ENCODE measurements at places on chromosomes 16 and 17.

DNA sequence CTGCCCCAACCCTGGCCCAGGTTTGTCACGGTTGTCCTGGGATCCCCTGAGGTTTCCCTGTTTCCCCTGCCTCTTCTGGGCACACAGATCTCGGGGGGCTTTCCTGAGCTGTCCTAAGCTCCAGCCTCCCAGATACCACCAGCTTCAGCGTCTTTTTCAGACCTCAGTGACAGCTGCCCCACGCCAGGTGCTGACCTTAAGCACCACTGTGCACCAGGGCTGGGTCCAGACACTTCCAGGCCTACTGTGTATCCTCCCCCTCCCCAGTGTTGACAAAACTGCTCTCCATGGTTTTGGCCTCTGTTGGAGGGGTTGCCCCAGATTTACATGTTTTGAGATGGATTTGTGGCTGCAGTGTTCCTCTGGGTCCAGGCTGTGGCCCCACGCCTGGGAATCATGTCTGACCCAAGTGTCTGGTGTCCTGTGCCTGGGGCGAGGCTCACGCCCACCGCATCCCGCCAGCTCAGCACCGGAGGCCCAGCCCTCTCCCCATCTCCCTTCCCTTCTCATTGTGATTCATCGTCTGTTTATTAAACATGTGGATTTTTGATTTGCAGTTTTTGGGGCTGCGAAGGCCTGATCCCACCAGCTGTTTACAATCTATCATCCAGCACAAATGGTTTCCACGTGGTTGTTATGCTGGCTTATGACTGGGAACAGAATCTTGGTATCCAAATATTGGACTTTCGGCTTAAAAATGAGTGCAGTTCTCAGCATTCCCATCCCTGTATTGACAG, 82.1 kb downstream of the METRNL start:
- DNase-seq = no peak

DNA sequence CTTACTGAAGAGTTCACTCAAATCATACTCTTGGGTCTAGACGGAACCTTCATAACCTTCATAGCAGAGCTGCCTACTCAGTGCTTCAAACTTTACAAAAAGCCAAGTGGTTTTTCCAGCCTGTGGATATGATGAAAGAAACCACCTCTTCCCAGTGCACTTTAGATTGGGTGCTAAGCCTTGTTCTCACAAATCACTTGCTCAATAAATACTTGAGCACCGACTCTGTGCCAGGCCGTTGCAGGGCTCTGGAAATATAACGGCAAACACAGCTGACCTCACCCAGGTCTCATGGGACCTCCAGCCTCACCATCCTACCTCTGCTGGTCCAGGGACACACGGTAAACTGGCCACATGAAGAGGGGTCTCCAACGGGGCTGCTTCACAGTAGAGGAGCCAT, 35.7 kb downstream of the CDRT4 start:
- no peak for DNase-seq

DNA sequence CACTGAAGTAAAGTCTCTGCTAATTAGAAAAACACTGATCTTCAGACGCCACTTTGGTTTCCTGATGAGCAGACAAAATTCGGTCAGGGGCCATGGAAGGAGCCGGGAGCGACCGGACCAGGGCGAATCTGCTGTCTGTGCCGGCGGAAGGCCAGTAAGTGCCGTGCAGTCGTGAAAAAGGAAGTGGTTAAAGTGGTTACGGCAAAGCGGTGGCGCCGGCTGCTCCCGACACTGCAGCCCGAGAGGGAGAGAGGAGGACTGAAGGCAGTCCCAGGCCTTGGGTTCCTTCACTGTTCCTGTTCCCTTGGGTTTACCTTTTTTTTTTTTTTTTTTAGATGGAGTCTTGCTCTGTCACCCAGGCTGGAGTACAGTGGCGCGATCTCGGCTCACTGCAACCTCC, 17.3 kb upstream of the HEXD start:
- no peak for DNase-seq

- DNase-seq = no peak
These were observed 72.3 kb downstream of the CRISPLD2 start for GRCh38 chr16:84892097-84892496.

DNA sequence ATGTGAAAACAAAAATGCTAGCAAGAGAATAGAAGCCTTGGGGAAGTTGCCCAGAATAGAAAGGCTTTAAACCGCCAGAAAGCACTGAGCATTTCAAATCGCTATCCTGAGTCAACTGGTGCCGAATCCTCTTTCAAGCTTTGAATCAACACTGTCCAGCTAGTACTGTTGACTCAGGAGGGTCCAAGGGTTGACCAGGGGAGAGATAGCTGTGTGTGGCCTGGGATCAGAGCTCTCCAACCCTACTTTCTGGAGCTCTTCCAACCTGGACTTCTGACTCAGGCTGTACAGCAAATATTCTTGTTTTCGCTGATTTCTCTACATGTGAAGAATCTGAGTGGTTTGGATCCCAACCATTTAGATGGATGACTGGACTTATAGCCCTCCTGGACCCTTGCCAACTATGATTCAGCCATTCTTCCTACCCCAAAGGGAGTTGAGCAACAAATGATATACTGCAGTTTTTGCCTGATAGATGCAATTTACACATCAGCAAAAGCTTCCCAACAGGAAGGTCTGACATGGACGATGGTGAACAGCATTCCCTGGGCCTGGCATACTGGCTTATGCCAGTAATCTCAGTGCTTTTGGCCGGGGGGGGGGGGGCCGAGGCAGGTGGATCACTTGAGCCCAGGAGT, 154.0 kb upstream of the SDK2 start:
- no peak for DNase-seq

DNA sequence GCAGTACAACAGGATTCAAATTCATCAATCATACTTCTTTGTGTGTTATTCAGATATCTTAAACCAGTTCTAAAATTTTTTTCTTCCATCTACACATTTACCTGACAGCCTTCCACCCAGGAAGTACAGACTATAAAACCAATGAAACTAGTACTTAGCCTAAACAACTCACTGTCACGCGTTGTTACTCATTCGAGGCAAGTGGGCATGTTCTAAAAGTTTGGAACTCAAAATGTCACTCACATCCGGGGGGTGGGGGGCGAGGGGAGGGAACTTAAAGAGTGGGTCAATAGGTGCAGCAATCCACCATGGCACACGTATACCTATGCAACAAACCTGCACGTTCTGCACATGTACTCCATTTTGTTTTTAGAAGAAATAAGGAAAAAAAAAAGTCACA, 90.4 kb upstream of the PLEKHM1 start:
- DNase-seq = no peak

DNA sequence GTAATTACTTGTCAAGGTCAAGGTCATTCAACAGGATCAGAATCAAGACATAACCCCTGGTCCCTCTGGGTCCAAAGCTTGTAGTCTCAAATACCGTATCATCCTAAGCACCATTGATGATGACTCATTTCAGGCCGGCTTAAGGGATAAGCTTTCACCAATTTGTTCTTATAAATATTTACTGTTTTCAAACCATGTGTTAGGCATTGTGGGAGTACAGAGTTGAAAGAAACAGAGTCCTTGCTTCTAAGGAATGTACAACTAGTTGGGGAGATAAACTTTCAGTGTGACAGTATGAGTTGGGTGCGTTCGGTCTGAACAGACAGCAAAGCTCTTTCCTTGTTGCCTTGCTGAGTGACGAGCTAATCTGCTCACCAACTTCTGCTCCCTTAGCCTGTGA, 183.5 kb upstream of the MAF start:
- no peak for DNase-seq

Measured in T1000 (cell line).